ENCODE measurements at places on chromosomes 12 and 14. TPM values are rescaled to one million over a fixed set of nuclear protein-coding genes. Genes with fewer than 3 reads are reported as not detected.

DNA sequence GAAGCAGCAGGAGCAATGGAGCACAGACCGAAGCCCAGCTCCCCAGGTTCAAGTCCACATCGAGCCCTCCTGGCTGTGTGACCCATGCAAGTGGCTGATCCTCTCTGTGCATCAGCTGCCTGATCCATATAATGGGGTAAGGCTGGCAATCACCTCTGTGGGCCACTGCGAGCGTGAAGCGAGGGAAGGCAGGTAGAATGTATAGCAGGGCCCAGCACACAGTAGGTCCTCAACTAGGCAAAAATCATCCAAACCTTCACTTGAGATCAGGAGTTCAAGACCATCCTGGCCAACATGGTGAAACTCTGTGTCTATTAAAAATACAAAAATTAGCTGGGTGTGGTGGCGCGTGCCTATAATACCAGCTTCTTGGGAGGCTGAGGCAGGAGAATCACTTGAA is 102.6 kb downstream of the SCARB1 start:
- H3K36me3 ChIP-seq: no peaks in the 10 kb centered on the region
- DNase-seq: no peak
- no peaks in the 10 kb centered on the region for H3K4me1 ChIP-seq

GRCh38 chr14:89485264-89485663 is 68.2 kb upstream of the FOXN3 start:
- peaks cover 21% of the 10 kb centered on the region for H3K36me3 ChIP-seq
- H3K4me3 ChIP-seq: no peak overlapping the region
- no peak overlapping the region for H3K27ac ChIP-seq
- DNase-seq: no peak

DNA sequence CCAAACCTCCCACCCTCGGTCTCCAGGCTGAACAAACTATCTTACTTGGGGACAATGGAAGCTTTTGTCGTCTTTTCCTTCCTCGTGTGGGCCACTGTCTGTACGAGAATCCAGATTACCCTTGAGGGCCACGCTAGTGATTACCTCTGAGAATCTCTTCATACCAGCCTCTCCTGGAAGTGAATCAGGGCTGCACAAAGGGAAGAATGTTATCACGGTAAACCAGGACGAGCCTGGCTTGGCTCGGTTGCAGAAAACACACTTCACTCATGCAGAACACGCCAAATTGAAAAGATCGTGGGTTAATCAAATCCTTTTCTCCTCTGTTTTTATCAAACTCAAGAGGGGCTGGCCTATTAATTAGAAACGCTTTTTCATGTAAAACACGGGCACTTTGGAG is 51.6 kb upstream of the MYL2 start:
- no peaks in the 10 kb centered on the region for H3K27me3 ChIP-seq
- H3K27ac ChIP-seq: no peak overlapping the region
- H3K36me3 ChIP-seq: no peaks in the 10 kb centered on the region
- H3K4me1 ChIP-seq: no peaks in the 10 kb centered on the region
- no peak for DNase-seq

DNA sequence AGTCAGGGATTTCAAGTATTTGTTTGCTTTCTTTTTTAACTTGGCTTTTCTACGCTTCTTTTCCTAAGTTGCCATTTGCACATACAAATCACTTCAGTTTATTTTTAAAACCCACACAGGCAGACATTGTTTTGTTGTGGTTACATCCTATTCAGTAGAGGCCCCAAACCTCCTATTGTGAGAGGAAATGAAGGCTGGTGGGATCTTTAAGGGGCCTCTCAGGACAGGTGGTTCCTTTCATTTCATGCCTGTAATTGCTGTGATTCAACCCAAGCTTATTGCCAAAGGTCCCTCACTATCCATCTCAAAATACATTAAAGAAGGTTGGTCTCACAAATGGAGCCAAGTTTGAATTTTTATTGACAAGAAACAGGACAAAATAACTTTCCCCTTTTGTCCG is 257.1 kb downstream of the ADAMTS20 start:
- no peaks in the 10 kb centered on the region for H3K4me1 ChIP-seq
- no peaks in the 10 kb centered on the region for H3K27me3 ChIP-seq
- no peak for DNase-seq
- H3K36me3 ChIP-seq: no peaks in the 10 kb centered on the region
- H3K4me3 ChIP-seq: no peak overlapping the region

The RHOJ gene
- not detected for total RNA-seq

The KIF26A gene
- 0.07 TPM for total RNA-seq

The EPYC gene
- total RNA-seq: not detected

- H3K4me3 ChIP-seq: no peak overlapping the region
- no peak for DNase-seq
- no peaks in the 10 kb centered on the region for H3K36me3 ChIP-seq
- H3K27ac ChIP-seq: no peak overlapping the region
These were observed 62.3 kb downstream of the PRKD1 start for GRCh38 chr14:29865299-29865698.
